CD4-positive, alpha-beta T cell treated with Interleukin-21 for 1 hour (primary cell): ENCODE measurements at places on chromosomes 4 and X.
A peak's percentile ranks its signal among the peaks of the same experiment; 100 is the strongest.

DNA sequence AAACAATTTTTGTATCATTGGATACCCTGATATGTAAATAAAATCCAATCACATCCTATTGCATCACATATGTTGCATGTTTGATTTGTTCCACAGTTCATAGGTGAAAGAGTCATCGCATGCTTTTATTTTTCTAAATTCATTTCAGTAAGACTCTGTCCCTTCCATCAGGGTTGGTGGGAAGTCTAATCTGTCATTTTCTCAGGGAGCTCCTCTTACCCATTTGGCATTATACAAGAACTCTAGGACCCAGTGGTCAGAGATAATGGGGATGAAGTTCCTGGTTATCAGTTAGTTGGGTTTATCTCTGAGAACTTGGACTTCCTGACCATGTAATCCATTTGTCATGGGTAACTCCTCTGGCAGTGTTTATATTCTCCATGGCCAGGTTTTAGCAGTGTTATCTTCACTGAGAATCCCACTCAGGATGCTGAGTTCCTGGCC is 227.1 kb upstream of the JADE1 start:
- no peak for DNase-seq

DNA sequence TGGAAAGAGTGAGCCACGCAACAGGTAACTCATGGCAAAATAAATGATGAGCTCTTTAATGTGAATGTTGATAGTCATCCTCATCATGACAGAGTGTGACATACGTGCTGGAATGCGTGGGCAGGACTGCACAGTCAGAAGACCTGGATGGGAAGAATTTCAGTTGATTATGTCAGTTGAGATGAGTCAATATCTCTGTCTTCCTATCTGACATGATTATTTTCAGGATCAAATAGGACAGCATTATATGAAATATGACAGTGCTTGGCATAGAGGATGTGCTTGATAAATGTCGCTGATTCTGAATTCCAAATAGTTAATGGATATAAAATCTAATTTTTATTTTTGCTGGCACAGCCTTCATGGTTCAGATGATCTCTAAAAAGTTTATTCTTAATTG is 95.1 kb downstream of the IL15 start:
- DNase-seq = no peak

DNA sequence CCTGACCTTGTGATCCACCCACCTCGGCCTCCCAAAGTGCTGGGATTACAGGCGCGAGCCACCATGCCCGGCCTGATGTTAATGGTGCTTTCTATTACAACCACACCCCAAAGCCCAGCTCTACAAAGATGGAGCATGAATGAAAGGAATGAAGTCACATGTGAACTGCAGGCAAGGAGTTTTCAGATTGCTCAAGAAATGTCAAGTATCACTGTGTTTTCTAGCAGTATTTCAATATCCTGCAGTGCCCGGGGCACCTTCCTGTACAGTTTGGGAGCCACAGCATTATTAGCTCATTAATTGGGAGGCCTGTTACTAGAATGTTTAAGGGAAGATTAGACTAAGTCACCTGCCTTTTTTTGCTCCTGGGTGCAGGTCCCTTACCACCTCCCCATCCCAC is 40.1 kb downstream of the PRIMPOL start:
- no peak for DNase-seq

GRCh38 chr4:186932196-186932595 is 208.5 kb upstream of the FAT1 start:
- DNase-seq = no peak

GRCh38 chrX:13101441-13102139 is 57.2 kb upstream of the FAM9C start:
- DNase-seq = peak; percentile 45

GRCh38 chr4:80016506-80016905 is 56.5 kb downstream of the ANTXR2 start:
- no peak for DNase-seq

DNA sequence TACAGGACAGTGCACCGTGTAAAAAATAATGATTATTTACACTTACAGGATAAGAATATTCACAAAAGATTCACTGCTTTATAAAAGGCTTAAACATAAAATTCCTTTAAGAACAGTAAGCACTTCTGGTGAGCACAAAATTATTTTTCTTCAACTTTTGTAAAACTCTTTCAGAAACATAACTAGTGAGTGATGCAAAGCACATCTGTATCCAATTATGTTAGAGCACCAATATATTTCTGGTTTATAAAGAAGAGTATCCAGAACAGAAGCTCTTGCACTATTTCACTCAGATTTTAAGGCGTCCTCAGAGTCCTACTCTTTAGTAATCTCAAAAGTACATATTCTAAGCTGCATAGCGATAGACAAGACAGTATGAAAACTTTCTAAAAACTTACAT is 276.0 kb downstream of the C4orf33 start:
- no peak for DNase-seq

- no peak for DNase-seq
These were observed 12.2 kb upstream of the WFS1 start for GRCh38 chr4:6257247-6258025.

- no peak for DNase-seq
These were observed 21.7 kb upstream of the MND1 start for GRCh38 chr4:153322791-153323190.

- no peak for DNase-seq
These were observed 126.9 kb downstream of the ADAMTS3 start for GRCh38 chr4:72442147-72442546.

DNA sequence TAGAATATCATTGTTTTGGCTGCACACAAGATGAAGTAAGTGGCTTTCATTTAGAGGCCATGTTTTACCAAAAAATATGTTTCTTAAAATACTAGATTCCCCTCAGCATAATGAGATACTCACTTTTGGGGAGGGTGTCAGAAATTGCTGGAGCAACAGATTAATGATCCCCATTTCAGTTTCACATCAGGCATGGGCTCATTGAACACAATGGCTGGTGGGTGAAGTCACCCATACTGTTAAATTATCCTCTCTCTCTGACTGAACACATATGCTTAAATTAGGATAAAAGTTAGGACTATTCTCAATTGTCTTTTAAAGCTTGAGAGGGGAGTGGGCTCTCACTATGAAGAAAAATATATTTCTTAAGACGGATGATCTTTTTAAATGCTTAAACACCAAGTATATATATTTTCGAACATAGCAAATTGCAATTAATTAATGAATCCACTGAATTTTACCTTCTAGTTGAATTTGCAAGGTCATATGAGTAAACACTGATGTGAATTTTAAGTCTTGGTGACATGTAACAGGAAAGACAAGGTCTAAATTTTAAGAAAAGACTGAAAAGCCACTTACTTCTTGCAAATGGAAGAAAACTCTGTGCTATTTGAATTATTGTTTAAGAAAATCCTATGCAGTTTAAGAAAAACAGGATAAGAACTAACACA is 2.5 kb downstream of the GPM6A start:
- DNase-seq = no peak

DNA sequence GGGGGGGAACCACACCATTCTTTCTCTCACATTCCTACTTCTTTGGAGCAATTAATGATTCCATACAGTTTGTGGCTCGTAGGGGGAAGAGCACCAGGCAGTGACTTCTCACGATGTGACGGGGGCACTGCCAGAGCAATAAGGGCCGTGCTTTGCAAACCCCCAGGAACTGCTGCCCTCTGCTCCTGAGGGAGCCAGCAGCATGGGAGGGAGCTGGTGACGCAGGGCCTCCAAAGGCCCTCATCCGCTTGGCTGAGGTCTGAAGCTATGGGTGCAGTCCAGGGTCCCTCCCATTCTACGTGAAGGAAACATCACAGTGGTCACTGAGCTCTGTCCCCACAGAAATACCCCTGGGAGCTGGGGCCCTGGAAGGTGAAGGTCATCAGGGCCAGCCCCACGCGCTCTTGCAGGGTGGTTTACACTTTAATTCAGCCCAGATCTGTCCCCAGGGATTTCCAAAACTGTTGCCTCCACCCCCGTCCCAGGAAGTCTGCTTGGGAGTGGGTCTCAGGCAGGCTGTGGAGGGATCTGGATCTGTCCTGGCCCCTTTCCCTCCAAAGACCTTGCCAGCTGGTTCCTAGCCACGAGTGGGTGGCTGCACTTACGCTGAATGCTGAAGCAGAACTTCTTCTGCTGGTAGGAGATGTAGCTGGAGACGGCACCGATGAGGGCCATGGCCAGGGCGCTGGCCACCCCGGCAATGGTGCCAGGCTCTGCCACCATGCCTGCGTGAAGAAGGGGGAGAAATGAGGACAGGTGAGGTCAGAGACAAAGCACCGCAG is 82.6 kb downstream of the MTMR1 start:
- no peak for DNase-seq

- DNase-seq = no peak
These were observed 169.0 kb upstream of the MBNL3 start for GRCh38 chrX:132657876-132658275.

GRCh38 chrX:50107470-50107869 is 93.3 kb downstream of the AKAP4 start:
- no peak for DNase-seq

- no peak for DNase-seq
These were observed 600 bp downstream of the RADX start for GRCh38 chrX:106612393-106612763.

GRCh38 chr4:51820443-51821234 is 22.3 kb upstream of the DCUN1D4 start:
- DNase-seq = no peak

DNA sequence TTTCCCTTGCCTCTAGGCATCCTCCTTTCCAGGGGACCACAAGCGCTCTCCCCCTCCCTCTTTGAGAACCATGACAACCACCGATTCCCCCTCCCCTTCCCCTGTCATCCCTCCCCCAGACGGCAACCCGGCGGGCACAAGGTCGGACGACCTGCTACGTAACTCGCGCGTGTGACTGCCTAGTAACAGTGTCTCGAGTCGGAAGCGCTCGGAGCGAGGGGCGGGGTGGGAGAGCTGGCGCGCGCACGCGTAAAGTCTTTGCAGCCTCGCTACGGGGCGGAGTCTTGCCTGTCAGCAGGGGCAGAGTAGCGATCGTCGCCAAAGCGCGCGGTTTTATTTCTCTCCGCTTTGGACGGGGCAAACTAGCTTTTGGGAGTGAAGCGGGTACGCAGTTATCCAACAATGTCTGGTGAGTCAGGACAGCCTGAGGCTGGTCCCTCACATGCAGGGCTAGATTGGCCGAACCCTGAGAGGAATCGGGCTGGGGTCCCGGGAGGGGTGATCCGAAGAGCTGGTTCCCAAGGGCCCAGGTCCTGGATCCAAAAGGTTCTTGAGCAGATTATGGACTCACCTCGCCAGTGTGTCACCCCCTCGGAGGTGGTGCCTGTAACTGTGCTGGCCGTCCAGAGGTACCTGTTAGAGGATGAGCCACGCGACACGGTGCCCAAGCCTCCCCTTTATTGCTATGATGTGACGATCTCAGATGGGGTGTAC is at the start of gene RADX:
RADX (plus strand) TSS at position 300 of the 714 bp plus-strand sequence; CDS start at position 403, 103 bp downstream.
- peak; percentile 92 for DNase-seq

DNA sequence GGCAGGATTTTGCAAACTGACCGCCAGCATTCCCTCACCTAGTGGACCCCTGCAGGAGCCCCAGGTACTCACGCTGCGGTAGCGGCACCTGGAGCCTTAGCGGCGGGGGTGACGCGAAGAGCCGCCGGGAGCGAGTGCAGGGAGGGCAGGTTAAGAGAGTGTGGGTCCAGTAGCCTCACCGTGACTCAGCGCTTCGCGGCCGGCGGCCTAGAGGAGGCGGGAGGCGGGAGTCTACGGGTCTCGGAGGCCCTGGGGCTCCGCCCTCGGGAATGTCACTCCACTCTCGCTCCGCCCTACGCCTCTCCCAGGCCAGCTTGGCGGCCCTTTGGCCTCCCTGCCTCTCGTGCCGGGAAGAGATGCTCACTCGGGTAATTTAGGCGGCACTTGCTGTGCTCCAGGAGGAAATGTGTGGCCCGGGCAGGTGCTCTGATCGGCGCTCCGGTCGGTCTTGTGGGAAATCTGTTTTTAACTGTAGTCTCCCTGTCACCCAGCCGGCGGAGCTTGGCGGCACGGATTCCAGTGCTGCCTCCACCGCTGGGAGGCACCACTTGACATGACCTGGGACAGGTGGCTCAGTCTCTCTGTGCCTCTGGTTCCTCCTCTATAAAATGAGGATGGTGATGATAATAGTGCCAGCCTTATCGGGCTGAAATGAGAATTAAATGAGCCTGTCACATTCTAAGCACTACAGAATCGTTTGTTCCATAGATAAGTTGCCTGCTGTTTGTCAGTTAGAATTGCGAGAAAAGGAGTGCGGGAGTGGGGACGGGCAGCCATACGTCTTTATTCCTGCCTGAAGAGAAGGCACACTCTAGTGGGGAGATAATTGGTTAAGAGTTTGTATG is at the start of gene PIR:
PIR (minus strand) TSS at position 216 of the 845 bp plus-strand sequence. CDS start 2,076 bp downstream, outside the sequence.
- peak; percentile 7 for DNase-seq

- no peak for DNase-seq
These were observed 349.3 kb downstream of the PTTG2 start for GRCh38 chr4:38309471-38309870.
